ENCODE measurements at places on chromosomes 16 and 17. TPM values are rescaled to one million over a fixed set of nuclear protein-coding genes. Genes with fewer than 3 reads are reported as not detected.

Gene TBC1D3K
- polyA plus RNA-seq = 0.24 TPM

DNA sequence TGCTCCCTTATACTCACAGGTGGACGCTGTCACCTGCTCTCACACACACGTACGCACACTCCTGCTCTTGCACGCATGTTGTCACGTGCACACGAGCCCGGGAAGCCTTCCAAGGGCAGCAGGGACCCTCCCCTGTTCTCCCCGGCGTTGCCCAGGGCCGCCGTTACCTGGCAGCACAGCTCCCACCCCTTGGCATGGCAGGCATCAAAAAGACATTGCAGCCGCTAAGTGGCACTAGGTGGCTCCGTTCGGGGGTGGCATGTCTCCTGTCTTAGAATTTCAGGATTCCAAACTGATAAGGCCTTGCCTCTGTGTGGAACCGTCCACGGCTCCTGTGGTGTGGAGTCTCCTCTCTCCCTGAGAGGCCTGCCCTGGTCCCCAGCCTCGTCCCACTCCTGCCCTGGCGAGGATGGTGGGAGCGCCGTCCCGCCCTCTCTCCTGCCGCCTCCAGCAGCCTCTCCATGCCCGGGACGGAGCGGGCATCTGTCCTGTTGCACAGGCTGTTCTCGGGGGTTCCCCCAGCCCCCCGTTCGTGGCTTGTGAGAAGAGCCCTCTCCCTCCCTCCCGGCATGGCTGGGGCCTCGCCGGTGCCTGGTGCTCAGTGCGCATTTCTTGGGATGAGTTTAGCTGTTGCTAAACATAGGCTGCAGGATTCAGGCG, 126.7 kb upstream of the GSE1 start:
- no peak overlapping the region for H3K4me3 ChIP-seq
- H3K27me3 ChIP-seq = no peaks in the 10 kb centered on the region
- H3K4me1 ChIP-seq = peaks cover 7% of the 10 kb centered on the region
- H3K27ac ChIP-seq = no peak overlapping the region
- no peaks in the 10 kb centered on the region for H3K36me3 ChIP-seq
- no peak for DNase-seq

- no peaks in the 10 kb centered on the region for H3K27me3 ChIP-seq
- no peak overlapping the region for H3K27ac ChIP-seq
- no peaks in the 10 kb centered on the region for H3K36me3 ChIP-seq
- no peak overlapping the region for H3K4me3 ChIP-seq
- DNase-seq = no peak
- no peaks in the 10 kb centered on the region for H3K4me1 ChIP-seq
These were observed 6.7 kb downstream of the TRPV1 start for GRCh38 chr17:3602499-3602898.

DNA sequence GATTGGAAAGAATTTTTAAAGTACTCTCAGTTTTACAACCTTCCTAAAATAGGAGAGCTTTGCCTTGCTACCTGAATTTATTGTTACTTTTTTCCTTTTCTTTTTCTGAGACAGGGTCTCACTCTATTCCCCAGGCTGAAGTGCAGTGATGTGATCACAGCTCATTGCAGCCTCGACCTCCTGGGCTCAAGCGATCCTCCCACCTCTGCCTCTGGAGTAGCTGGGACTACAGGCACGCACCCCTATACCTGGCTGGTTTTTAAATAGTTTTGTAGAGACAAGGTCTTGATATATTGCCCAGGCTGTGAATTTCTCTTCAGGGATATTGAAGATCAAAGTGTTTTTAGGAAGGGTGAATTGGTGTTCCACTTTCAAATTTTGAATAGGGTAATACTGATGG, 3.8 kb downstream of the MPV17L start:
- H3K36me3 ChIP-seq = no peaks in the 10 kb centered on the region
- no peak overlapping the region for H3K4me3 ChIP-seq
- DNase-seq = no peak
- H3K27me3 ChIP-seq = no peaks in the 10 kb centered on the region
- no peak overlapping the region for H3K27ac ChIP-seq

- no peaks in the 10 kb centered on the region for H3K36me3 ChIP-seq
- no peaks in the 10 kb centered on the region for H3K27me3 ChIP-seq
- no peak for DNase-seq
- H3K4me3 ChIP-seq = no peak overlapping the region
- H3K27ac ChIP-seq = no peak overlapping the region
- H3K4me1 ChIP-seq = no peaks in the 10 kb centered on the region
These were observed 72.9 kb downstream of the JPH3 start for GRCh38 chr16:87675111-87675719.

GRCh38 chr17:71485426-71485825, 635.4 kb upstream of the SOX9 start:
- no peak overlapping the region for H3K27ac ChIP-seq
- DNase-seq = no peak
- no peaks in the 10 kb centered on the region for H3K27me3 ChIP-seq
- H3K36me3 ChIP-seq = no peaks in the 10 kb centered on the region
- H3K4me3 ChIP-seq = no peak overlapping the region

Data from adrenal gland (tissue), 19 donors.